GM23248 (cell line): ENCODE measurements at places on chromosomes 4 and X.

DNA sequence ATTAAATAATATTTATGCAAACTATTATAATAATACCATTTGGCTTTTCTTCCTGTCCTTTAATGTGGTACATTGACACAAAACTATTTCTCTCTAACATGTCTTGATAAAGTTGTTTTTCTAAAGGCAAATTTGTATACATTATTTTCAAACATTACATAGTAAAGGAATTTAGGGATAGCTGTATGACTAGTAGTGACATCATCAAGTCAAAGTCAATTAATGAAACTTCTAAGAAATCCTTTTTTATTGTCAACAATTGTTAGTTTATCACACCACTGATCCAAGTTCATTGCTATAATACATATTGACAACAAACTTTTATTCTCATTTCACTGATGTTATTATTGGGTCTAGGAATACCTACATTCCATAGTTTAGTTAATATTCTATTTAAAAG is 68.4 kb downstream of the TBCK start:
- DNase-seq, result no peak

DNA sequence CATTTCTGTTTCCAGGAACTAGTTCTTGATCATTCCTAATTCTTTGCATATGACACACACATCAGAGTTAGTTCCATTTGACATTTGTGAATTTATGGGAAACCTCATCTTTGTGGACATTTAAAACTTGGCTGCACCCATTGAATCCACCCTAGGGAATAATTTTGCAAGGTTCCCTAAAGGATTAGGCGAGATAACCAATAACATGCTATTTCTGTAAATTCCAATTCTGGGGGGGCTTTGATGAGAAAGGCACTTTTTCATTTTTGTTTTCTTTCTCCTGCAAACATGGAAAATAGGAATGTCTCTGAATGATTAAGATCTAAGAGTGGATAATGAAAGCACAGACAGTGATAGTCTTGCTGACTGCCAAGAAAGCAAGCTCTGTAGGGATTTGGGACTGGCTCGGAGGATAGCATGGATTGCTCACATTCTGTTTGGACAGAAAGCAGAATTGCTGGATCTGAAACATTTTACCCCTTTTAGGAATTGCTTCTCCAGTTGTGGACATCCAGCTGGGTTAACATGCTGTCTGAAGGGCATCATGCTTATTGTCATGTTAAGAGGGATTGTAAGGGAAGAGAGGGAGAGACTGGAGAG is 145.1 kb downstream of the NHS start:
- DNase-seq, result peak; percentile 42

GRCh38 chr4:2011583-2011982 is 2.8 kb upstream of the NELFA start:
- DNase-seq, result no peak

- no peak for DNase-seq
Observed at GRCh38 chr4:136687118-136687517, 845.2 kb downstream of the PCDH18 start.

GRCh38 chr4:40514497-40514951 is 115.1 kb downstream of the RBM47 start:
- DNase-seq, result no peak

DNA sequence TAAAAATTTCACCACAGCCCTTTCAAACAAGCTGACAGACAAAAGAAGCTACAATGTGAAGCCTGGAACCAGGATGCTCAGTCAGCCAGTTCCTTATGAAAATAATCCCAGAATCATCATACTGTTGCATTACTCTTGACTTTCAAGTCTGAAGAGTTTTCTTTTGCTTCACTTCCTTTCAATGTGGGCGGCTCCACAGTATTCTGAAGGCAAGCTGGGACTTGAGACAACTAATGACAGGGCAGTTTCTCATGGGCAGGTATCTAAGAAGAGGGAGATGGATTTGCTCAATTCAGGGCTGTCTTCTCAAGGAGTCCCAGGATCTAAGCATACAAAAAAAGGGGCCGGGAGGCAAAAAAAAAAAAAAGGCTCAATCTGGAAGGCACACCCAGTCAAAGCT is 173.4 kb downstream of the PAPSS1 start:
- peak; percentile 4 for DNase-seq

- no peak for DNase-seq
Observed at GRCh38 chr4:25065932-25066590, 35.3 kb upstream of the LGI2 start.

- DNase-seq, result no peak
Observed at GRCh38 chr4:118775405-118775804, 60.5 kb downstream of the SEC24D start.

DNA sequence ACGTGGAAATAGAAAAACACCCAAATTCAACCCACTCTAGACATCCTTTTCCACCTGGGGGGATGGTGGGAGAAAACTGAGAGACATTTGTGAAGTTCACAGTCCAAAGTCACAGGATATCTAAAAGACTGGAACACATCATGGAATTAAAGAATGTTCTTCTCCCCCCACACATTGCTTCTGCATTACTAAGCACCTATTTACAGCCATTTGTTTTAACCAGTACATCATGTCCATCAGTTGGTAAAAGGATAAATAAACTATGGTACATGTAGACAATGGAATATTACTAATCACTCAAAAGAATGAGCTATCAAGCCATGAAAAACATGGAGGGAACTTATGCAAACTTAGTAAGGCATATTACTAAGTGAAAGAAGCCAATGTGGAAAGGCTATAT is 185.5 kb upstream of the ANXA10 start:
- DNase-seq, result no peak

DNA sequence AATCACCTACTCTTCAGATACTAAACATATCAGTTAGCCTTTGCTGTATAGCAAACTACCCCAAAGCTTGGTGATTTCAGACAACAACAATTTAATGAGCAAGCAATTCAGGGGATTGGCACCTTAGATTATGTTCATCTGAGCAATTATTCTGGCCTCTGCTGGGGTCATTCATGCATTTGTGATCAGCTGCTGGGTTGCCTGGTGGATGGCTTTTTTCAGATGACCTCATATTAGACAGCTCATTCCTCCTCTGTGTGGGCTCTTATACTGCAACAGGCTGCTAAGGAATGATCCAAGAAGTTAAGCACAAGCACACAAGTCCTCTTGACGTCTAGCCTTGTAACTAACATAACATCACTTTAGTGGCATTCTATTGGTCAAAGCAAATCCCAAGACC is 153.0 kb upstream of the PPP1R2C start:
- no peak for DNase-seq

DNA sequence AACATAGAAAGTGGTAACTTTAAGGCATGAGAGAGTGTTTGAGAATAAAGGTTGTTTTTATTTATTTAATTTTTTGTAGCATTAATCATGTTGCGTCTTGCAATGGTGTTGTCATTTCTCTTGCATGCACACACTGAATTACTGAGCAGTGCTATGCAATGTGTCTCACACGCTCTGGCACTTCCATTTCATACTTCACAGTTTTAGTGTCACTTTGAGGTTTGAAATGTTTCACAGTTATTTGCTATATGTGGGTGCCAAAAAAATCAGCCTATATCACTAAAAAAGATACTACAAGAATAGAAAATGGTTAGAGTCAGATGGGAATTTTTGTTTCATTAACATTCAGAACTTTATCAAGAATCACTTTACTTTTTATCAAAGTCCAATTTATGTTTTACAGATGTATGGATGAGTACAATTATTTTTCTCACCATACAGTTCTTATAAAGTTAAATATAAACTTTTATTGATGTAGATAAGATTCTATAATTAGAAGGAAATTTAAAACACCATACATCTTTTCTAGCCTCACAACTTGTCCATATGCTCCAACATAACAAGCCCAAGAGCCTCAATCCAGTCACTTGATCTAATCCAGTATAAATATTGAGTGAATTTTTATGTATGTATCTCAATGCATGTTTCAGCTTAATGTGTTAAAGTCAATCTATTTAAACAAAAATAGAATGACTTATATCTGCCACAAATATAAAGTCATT is 114.0 kb downstream of the IQCM start:
- DNase-seq, result no peak
